AG08395 (cell line): ENCODE measurements at places on chromosomes 11 and 22.
A peak's percentile ranks its signal among the peaks of the same experiment; 100 is the strongest.

DNA sequence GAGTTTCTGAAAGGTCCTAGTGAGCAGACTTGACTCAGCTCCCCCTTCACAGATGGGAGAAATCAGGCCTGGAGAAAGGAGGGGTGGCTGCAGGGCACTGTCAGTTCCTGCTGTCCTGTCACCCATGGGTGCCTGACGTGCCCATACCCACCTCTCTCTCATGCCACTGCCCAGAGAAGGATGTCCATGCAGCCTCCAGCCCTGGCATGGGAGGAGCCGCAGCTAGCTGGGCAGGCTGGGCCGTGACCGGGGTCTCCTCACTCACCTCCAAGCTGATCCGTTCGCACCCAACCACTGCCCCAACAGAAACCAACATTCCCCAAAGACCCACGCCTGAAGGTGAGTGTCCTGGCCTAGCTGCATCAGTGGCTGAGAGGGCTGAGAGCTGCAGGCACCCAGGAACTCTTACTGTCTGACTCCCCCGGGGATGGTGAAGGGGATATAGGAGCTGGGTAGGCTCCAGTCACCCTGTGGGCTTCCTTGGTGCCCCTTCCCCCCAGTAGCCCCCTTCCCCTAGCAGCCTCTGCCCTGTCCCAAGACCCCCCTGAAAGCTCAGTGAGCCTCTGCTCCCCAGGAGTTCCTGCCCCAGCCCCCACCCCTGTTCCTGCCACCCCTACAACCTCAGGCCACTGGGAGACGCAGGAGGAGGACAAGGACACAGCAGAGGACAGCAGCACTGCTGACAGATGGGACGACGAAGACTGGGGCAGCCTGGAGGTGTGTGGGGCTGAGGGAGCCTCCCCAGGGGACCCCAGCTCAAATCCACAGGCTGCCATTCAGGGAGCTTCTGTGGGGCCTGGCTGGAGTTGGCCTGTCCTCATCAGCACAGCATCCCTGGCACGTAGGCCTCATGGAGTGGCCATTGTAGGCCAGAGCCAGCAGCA lies 11.8 kb downstream of the SCYL1 start:
- no peak for DNase-seq

DNA sequence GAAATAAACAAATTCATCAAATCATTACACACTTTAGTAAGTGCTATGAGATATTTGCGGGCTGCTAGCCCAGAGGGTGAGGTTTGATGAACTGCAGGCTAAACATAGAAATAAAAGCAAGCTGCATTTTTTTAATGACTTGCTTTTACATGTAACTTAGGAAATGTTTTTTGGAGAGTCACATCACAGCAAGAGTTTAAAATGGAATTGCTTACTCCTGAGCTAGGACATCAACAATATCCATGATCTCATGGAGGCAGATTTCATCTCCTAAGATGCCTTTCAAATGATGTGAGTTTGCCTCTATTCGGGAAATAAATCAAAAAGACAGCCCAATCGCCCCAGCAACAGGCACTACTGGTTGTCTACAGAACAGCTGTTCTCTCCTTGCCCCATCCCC lies 73.4 kb upstream of the CD44 start:
- peak; percentile 65 for DNase-seq

- peak; percentile 5 for DNase-seq
These were observed 735.0 kb downstream of the BRD1 start for GRCh38 chr22:49092716-49093115.

DNA sequence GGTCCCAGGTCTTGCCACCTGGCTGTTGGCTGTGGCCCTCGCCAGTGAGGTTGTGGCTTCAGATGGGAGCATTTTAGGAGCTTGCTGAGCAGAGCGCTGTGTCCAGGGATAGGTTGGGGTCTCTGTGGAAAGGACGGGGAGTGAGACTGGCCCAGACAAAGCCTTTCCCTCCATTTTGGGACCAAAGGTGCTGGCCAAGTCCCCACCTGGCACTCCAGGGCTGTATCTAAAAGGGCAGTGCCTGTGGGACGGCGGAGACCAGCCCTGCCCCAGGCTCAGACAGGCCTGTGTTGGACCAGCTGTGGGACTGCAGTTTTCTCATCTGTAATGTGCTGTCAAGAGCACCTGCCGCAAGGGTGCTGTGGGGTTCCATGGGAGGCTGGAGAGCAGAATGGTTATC lies 5.0 kb upstream of the KCTD17 start:
- no peak for DNase-seq

DNA sequence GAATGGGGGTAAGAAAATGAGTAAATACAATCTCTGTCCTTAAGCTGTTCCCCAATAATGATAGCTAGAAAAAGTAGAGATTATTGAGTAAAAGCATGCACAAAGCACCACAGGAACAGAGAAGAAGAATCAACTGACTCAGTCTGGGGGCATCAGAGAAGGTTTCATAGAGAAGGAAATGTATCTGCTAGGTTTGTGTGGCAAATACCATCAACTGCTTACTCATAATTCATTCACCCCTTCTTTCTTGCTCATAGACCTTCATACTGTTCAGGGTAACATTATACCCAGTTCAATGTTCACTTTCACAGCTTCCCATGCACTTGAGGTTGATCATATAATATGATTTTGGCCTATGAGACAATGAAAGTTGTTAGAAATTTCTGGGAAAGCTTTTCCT lies 85.2 kb upstream of the SCUBE2 start:
- DNase-seq, result no peak

DNA sequence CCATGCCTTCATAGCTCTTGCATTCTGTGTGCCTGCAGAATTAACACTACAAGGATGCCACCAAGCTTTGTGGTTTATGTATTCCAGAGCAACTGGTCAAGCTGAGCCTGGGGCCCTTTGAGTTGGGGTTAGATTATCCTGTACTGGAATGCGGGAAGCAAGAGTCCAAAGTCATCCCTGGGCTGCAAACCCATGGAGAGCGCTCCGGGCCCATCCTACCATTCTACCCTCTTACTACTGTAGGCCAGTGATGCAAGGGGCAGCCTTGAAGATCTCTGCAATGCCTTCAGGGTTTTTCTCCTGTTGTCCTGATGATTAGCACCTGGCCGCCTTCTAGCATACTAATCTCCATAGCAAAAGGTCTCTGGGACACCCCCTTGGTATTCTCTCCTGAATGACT lies 51.3 kb downstream of the TUG1 start:
- no peak for DNase-seq

GRCh38 chr11:125375146-125375545 lies 120.9 kb downstream of the FEZ1 start:
- no peak for DNase-seq

- peak; percentile 13 for DNase-seq
These were observed 113.1 kb upstream of the ARHGAP42 start for GRCh38 chr11:100573911-100574513.

DNA sequence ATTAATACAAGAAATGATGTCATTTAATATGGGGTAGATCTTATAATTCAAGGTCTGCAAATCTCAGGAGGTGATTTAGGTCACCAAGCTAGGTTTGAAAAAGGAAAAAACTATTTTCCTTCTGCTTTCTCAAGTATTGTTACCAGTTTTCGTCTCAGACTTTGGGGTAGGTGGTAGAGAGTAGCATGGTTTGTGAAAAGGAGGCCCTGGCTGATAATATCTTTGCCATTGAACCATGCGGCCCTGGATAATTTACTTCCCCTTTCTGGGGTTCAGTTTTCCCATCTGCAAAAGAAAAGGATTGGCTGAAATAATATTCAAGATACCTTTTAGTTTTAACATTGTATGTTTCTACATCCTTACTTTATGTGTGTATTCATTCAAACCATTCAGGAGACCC lies 92.1 kb downstream of the WNT11 start:
- DNase-seq, result no peak

GRCh38 chr11:688681-689080 lies 6.3 kb downstream of the DEAF1 start:
- no peak for DNase-seq

DNA sequence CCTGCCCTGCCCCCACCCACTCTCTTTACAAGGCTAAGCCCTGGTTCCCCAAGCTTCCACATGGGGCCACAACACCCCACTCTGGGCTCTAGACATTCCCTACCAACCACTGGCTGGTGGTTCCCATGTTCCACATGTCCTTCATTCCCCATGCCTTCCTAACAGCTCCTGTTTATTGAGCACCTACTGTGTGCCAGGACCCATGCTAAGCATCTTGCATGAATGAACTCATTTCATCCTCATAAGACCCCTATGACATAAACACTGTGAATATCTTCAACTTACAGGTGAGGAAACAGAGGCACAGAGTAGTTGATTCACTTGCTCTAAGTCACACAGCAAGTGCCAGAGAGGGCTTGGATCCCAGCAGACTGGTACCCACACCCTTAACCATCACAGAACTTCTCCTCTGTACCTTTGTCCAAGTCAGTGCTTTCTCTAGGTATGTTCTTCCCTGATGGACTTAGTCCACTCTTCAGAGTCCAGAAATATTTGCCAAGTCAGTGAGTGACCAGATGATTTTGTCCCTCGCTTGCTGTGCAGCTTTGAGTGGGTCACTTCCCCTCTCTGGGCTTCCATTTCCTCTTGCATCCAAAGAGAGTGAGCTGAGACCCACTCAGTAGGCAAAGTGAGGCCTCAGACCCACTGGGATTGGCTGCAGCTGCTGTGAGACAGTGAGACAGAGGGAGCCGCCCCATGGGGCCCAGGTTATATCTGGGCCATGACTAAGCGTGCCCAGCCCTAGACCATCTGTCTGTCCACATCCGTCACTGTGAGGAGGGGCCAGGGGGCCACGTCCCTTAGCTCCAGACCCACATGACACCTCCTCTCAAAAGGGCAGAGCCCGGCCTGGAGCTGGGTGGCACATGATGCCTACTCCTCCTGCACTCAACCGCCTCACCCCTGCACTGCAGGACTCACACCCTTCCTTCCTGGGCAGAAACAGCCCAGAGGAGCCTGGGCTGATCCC lies 132.4 kb downstream of the MN1 start:
- peak; percentile 77 for DNase-seq

DNA sequence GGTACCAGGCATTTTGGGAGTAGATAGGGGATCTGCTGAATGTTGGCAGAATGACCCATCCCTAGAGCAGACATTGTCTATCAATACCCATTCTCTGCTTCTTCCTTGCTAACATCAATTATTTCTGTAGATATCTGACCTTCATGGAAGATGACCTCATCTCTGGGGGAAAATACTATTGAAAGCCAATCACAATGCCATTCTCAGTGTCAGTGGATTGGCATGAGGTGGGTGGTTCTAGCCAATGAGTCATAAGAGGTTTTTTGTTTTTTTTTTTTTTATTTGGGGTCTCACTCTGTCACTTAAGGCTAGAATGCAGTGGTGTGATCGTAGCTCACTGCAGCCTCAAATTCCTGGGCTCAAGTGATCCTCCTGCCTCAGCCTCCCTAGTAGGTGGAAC lies 42.5 kb downstream of the SNX19 start:
- peak; percentile 53 for DNase-seq

- DNase-seq, result no peak
These were observed 17.5 kb upstream of the ADSL start for GRCh38 chr22:40328546-40329456.

DNA sequence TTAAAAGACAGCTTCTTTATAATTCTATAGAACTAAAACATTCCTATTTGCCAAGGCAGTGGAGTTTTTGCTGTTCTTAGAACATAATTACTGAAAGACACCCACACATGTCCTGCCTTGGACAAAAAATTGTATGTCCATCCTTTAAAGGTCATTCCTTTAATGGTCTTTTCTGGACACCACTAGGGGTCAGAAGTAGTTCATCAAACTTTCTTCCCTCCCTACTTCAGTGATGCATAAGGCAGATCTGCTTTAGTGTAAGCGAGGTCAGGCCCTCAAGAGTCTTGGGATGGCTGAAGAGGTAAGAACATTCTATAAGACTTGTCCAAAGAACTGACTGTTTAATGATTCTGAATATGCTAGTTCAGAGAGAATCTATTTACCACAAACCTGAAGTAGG lies 4.3 kb upstream of the OR51V1 start:
- peak; percentile 85 for DNase-seq

- DNase-seq, result peak; percentile 35
These were observed 536 bp downstream of the YWHAH start for GRCh38 chr22:31944700-31945442.

DNA sequence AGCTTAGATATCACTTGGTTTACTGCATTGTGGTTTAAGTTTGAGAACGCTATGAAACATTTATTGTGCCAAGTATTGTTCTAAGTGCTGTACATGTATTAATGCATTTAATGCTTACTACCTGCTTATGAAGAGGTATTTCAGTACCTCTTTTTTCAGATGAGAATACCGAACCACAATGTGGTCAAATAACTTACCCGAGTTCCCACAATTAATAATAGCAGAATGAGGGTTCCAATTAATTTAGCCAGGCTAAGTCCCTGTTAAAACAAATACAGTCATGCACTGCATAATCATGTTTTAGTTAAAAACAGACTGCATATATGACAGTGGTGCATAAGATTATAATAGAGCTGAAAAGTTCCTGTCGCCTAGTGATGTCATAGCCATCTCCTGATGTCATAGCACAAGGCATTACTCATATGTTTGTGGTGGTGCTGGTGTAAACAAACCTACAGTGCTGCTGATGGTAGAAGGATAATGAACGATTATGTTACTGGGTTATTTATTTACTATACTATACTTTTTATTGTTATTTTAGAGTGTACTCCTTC lies 4.3 kb downstream of the ZC3H12C start:
- no peak for DNase-seq

GRCh38 chr11:1225386-1226225 lies 2.7 kb downstream of the MUC5B start:
- no peak for DNase-seq

DNA sequence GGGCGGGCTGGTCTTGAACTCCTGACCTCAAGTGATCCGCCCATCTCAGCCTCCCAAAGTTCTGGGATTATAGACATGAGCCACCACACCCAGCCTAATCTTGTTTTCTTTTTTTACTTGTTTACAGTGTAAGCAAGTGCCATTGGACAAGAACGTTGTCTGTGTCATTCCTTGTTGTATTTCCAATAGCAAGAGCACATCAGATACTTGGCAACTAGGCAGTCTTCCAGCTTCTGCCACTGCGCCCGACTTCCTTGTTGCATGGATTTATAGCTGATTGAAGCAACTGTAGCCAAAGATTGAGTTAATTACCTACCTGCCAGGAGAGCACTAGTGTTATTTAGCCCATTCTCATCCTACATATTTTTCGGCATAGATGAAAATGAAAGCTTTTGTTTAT lies 3.1 kb upstream of the SGSM3 start:
- no peak for DNase-seq

- no peak for DNase-seq
These were observed 22.6 kb upstream of the MGAT3 start for GRCh38 chr22:39434243-39434653.

GRCh38 chr11:1077033-1077416 lies 2.4 kb downstream of the MUC2 start:
- no peak for DNase-seq

DNA sequence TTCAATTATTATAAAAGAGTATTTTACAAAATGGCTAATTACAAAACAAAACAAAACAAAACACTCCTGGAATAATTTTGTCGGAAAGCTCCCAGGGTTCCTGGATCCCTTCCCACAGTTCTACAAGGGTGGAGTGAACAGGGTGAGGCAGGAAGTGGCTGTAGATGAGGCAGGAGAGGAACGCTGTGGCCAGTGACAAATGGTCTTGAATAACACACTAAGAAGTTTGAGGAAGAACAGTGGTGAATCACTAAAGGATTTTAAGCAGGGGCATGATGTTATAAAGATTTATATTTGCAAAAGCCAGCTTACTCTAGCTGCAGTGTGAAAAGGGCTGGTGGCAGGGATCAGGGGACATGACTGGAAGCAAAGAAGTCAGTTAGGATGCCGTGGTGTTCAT lies 33.8 kb upstream of the APOA1 start:
- DNase-seq, result peak; percentile 89

GRCh38 chr11:36333897-36334296 lies 37.8 kb downstream of the PRR5L start:
- peak; percentile 33 for DNase-seq

GRCh38 chr11:133019545-133020371 lies 512.5 kb downstream of the OPCML start:
- DNase-seq, result no peak
